GM13977 (cell line): ENCODE measurements at places on chromosomes 7 and 10.

GRCh38 chr7:1274121-1274875 is 41.6 kb downstream of the UNCX start:
- no peak for DNase-seq

GRCh38 chr10:62073429-62073828 is 171.9 kb downstream of the ARID5B start:
- DNase-seq = no peak

- DNase-seq = no peak
These were observed 9.2 kb downstream of the LGI1 start for GRCh38 chr10:93766918-93767317.

DNA sequence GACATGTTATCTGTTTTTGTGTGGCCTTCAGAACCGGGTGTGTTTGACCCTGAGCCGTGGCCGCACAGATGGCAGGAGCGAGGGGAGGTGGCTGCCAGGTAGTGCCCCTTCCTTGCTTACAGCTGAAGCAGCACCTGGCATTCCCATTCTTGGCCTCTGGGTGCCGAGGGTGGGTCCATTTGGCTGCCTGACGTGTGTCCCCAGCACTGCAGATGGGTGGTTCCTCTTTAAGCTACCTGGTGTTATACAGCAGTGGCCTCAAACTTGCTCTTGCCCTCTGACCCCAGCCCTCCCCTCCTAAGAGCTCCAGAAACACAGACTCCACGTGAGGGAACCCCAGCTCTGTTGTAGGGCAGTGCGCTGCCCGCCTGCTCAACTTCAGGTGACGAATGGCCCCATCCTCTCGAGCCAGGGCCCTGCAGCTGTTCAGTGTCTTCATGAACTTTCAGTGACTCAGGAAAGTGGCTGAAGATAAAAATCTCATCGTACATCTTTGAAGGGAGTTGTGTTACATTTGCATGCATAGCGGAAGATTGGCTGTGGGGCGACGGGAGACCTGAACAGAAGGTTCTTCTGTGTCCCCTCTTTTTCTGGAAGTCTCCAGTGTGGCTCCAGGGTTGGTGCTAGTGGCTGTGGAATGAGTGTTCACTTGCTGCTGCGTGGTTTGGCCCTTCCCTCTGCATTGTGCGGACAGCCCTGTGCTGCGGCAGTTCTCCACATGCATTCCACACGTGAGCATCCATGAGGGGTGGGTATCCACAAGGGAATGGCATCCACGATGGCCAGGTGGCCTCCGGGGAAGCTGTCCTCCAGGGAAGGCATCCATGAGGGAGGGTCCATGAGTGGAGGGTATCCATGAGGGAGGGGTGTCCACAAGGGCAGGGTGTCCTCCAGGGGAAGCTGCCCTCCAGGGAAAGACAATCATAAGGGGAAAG is 91.6 kb downstream of the INPP5A start:
- no peak for DNase-seq

DNA sequence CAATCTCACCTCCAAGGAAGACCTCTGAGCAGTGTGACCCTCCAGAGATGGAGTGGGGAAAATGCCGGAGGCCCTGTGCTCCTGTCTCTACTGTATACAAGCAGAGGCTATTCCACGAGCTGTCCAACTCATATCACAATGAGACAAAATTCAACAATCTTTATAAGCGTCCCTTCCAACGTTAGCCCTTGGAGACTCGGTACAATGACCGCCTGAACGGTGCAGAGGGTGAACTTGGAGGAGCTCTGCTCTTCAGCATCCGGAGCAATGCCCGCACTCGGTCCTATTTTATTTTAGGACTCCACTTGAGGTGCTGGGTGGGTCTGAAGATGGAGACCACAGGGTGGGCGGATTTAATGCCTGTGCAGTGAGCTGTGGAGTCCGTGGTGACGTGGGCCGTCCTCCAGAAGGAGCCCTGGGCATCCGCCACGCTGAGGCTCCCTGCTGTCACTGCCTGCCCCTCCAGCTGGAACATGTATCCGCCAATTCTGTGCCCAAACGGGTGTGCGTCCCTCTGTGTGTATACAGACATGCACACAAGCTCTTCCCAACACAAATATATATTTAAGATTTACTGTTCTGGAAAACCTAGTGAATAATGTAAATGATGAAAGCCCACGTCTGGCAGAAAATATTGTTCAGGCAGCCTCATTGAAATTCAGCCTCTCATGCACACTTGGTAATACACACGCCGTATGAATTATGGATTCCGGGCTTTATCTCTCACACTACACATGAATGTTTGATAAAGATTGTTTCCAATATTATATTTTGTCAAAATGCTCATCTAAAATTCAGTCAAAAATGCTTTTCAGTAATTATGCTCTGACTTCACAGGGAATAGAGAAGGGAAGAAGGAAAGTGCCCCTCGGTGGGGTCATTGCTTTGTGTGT is 239.9 kb upstream of the ZMIZ1 start:
- no peak for DNase-seq

GRCh38 chr10:125096371-125096770 is 64.0 kb downstream of the CTBP2 start:
- peak; percentile 34 for DNase-seq

- DNase-seq = no peak
These were observed 56.2 kb downstream of the TACC2 start for GRCh38 chr10:122045212-122045611.

DNA sequence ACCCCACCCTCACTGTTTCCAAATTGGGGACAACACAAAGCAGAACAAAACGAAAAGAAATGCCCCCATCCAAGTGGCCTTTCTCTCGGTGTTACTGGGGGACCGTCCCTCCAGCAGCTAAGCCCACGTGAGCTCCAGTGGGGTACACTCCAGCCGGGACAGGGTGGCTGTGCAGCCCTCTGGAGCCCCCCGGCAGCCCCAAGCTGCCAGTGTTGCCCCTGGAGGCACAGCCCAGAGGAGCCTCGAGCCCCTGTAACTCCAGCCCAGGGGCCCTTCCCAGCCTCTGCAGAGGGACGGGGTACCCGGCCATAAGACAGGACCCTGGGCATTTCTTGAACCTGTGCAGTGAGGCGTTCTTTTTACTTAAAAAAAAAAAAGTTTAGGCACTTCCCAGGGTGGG is 124.5 kb upstream of the KCTD7 start:
- no peak for DNase-seq

DNA sequence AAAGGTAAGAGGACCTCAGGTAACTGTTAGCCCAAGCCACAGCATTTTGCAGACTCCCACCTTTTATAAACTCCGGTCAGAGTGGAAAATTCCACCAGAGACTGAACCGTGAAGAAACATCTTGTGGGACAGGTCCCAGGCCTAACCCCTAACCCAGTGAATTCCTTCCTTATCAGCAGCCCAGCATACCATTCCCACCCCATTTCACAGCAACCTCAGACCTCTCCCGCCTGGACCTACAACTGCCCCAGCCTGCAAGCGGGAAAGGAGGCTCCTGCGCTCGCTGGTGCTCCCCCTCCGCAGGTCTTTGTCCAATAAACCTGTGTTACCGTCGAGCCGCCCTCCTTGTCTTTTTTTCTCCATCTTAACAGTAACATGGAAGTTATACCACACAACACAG is 736.6 kb downstream of the MAGI2 start:
- DNase-seq = no peak
